ENCODE measurements at places on chromosomes 5 and 9.

DNA sequence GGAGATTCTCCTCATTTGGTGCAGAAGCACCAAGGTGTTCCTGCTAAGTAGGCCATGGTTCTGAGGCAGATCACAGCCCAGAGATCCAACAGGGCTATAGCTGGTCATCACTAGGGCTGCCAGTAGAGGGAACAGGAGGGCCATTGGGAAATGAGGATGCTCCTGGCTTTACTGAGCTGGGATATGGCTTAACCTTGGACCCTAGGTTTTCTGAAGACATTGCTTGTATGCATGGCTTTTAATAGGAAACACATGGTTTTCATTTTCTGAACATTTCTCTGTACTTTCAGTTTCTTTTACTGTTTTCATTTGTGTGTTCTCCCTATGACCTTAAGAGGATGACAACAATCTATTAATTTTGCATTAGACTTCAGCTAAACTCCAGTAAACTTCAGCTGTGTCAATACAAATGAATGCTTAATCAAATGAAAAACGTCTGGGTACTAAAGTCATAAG lies at the start of gene IFNW1:
Gene IFNW1, minus strand, starts transcription at position 406 of the 456 bp plus-strand sequence. Its CDS starts 262 bp downstream, at position 144.
- DNase-seq, result peak; percentile 25

DNA sequence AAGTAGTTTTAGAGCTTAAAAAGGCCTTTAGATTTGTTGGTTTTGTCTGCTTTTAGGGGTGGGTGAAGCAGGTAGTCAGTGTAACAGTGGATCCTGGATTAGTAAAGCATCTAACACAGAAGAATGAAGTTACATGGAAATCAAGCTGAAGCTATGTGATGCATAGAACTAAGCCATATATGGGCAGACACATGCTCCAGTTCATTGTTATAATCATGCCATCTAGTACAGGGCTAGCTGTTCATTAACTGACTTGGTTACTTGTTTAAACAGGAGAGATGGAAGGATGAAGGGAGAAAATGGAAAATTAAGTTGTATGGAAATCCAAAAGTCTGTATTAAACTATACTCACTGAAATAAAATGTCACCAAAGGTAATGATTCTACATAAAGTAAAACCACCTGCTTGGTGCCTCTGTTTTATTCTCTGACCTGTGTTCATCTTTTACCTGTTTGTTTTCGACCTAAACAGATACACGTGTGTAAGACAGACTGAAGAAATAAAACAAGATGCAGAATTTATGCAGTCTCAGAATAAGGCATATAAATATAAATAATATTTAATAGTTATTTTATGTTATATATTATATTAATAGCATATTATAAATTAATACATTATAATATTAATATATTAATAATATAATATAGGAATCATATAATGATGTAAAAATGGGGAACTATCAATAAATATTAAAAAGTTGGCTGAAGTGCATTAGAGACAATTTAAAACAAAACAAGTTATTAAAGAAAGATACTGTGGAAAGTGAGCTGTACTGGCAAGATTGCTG lies 33.9 kb downstream of the MRPS30 start:
- DNase-seq, result no peak

DNA sequence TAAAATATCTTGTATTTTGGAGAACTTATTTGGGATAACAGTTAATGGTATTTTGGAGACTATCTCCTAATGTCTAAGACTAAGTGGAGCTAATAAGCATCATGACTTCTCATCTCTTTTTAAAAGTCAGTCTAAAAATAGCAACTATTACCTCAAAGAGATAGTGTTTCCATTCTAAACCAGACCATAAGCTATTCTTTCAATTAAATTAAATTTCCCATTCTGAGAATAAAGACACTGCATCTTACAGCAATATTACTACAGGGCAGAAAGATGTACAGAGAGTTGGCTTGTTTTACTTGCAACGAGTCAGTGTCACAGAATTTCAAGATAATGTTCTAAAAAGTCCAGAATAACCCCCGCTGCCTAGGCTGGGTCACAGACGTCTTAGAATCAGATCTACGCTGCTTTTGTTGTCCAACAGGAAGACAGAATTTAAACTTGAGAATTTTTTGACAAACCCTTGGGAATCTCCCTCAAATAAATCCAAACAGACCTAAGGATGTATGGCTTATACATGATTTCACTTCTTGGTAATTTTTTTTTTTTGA lies 98.9 kb downstream of the USP20 start:
- no peak for DNase-seq

DNA sequence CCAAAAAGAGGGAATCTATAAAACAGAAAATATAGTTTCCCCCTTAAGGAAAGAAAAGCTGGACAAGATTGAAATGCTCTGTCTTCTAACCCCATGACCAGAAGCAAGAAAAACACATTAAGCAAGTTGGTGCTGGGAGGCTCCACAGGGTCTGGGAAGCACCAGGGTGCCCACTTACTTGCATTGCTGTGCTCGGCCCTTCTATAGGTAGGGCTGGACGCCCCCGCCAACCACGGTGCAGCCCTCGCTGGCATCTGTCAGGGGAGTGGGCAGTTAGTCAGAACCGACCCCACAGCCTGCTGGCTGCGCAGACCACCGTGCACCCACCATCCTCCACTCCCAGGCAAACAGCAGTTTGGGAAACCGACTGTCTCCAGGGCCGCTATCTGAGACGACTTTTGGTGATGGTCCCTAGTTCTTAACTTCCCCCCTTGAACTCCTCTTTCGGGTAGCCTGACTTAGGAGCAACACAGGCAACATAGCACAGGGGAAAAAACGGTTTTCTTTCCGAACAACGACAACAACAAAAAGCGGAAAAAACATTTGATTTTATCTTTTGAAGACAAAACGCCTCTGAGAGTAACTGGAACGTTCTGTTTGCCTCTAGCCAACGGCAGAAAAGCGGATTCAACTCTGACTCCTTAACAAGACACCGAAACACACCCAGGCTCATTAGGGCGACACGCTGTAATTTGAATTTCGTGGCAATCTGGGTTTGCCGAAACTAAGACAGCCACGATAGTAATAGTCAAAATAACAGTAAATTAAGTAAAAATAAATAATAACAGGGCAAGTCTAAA lies 3.9 kb downstream of the IRX2 start:
- DNase-seq, result no peak

DNA sequence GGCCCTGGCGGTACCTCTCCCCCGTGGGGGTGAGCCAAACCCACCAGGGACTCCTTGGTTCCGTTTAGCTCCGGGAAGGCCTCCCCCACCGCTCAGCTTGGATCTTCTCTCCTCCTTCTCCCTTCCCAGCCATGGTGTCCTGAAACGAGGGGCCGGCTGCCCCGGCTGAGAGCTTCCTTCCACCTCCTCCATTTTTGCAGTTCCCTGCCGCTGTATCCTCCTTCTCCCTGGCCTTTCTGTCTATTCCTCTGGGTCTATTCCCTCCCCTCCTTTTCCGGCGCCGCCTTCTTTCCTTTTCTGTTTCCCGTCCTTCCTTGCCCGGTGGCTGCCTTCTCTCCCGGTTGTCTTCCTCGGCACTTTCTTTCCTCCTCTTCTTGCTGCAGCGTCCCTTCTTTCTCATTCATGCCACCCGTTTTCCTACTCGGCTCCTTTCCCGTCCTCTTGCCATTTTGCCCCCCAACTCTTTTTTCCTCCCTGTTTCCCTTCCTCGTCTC lies 110.4 kb downstream of the LIFR start:
- no peak for DNase-seq

DNA sequence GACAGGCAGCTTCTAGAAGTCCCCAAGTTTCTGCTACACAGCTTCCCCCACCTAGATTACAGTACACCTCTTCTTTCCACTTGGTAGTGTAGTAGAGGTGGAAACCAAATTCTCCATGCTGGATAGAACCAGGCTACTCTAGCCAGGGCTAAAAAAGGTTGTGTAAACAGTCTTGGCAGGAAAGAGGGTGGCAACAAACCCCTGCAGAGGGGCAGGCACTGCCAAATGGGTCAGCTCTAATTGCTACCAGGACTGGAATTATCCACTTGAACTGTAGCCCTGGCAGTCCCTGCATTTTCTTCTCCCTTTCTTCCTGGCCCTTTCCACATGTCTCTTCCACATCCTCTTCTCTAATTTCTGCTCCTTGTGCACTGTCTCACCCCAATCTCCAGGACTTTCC lies 24.8 kb downstream of the RANBP3L start:
- no peak for DNase-seq

- DNase-seq, result no peak
Measured at GRCh38 chr9:122875523-122875922, 29.6 kb downstream of the RC3H2 start.

- no peak for DNase-seq
Measured at GRCh38 chr5:116876240-116876840, 301.7 kb upstream of the SEMA6A start.
